ENCODE measurements at places on chromosomes 13 and 19.

DNA sequence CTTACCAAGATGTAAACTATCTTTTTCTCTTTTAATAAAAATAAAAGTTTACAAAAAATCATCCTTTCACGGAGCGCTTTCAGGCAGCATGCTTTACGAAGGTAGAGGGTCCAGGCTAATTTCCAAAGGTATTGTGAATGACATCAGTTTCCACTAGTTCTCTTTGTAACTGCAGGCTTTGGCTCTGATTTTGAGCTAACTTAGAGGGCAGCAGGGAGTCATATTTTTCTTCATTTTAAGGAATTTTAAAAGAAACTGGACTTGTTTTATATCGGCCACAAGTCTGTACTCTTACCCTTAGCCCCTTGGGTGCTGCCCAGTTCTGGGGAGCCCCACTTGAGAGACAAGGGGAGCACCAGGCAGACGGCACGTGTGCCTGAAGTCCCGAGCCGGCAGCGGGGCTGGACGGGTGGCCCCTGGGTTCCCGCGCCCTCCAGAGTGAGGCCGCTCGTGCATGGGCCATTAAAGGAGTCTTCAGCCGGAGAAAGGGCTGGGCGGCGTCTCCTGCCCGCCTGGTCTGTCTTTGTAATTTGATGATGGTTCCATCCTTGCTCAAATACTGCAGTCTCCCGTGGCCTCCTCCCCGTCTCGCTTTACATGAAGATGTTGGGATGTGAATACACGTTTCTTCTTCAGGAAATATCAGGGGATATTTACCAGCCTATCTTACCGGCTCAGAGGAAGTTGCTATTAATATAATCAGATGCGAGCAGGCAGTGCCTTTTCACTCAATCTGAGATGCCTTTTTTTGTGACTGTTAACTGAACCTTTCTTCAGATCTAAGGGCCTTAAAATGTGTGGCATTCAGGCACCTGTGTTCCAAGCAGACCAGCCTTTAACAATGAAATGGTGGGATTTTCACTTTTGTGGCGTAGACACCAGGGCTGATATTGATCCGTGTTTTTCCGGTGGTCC lies 67.4 kb downstream of the GGACT start:
- no peak for DNase-seq

GRCh38 chr13:70955887-70956286 lies 847.6 kb upstream of the KLHL1 start:
- no peak for DNase-seq

- no peak for DNase-seq
These were observed 25.4 kb downstream of the MPHOSPH8 start for GRCh38 chr13:19658831-19659230.

GRCh38 chr13:48806522-48806921 lies 152.8 kb downstream of the CYSLTR2 start:
- no peak for DNase-seq

DNA sequence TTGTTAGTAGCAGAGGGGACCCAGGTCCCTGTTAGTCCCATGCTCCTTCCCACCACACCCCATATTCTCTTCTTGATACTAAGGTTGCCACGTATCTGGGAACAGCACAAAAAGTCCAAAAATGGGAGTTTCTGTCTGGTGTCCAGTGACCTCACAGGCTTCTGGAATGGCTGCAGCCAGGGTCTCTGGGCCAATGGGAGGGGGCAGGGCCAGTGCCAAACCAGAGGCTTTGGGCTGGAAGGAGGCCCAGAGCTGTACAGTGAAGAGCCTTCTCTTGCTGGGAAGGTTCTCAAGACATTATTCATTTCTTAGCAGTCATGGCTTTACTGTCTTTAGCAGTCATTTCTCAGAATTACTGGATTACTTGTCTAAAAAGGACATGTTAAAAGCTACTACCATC lies 119.2 kb downstream of the FRY start:
- no peak for DNase-seq

DNA sequence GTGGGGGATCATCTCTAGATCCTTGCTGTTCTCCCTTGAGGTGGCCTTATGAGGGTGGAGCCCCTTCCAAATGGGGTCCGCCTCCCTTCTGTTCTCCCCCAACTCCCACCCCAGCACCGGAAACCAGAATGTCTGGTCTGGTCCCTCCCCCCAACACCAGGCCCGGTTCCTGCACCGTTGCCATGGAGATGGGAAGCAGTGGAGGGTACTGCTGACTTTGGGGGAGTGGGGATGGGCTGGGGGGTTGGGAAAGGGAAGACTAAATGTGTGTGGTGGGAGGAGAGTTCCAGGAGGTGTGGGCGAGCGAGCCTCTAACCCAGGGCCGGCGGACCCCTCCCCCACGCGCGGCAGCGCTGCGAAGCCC lies 1.7 kb downstream of the SHANK1 start:
- DNase-seq = no peak

GRCh38 chr19:45456500-45456815 lies 11.3 kb upstream of the FOSB start:
- DNase-seq = no peak

DNA sequence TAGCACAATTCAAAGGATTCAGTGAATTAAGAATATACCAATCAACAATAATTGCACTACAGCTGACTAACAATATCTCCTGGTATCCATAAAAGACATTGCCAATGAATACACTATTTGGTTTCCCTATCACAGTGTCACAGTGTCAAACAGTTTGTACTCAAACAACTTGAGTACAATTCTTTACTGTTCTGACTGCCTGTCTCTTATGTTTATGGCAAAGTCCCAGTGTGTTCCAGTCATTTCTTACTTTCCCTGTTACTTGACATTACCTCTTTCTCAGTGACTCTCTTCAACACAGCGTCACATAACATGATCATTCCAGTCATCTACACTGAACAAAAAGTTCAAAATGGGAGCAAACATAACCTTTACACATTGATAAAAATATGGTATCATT lies 21.2 kb upstream of the RNASEH2B start:
- no peak for DNase-seq

- no peak for DNase-seq
These were observed 12.4 kb upstream of the TPP2 start for GRCh38 chr13:102584434-102584833.

GRCh38 chr13:43433691-43434141 lies 353.1 kb downstream of the ENOX1 start:
- no peak for DNase-seq

- DNase-seq = no peak
These were observed 49.4 kb downstream of the KLF2 start for GRCh38 chr19:16373989-16374388.

DNA sequence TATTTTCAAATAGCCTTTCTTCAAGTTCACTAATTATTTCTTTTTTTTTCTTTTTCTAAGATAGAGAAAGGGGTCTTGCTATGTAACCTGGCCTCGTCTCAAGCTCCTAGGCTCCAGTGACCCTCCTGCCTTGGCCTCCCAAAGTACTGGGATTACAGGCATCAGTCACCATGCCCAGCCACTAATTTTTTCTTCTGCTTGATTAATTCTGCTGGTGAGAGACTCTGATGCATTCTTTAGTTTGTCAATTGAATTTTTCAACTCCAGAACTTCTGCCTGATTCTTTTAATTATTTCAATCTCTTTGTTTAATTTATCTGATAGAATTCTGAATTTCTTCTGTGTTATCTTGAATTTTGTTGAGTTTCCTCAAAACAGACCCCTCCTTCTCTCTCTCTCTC lies 11.4 kb downstream of the BLOC1S3 start:
- no peak for DNase-seq

DNA sequence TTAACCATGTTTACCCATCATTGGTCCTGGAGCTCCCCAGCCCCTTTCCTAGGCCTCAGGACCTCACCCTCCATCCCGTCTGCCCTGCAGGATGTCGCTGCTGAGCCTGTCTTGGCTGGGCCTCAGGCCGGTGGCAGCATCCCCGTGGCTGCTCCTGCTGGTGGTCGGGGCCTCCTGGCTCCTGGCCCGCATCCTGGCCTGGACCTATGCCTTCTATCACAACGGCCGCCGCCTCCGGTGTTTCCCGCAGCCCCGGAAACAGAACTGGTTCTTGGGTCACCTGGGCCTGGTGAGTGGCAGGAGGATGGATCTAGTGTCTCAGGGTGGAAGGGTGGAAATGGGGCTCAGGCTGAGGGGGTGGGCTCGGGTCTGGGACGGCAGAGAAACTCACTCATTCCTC lies 508 bp downstream of the CYP4F8 start:
- no peak for DNase-seq

DNA sequence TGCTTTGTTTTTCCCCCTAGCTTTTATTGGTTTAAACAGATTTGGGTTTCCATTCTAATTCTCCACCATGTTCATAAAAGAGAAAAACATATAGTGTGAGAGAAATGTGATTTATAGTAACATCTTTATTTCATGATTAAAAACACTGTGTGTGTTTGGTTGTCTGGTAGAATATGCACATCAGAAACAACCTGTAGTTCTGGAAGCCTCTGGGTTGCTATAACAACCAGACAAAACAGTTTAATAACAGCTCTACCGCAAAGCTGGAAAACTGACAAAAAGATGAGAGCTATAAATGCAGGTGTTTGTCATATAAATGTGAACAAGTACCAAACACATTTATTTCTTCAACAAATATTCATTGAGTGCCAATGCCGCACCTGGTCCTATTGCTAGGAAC lies 9.8 kb downstream of the KBTBD6 start:
- DNase-seq = no peak

DNA sequence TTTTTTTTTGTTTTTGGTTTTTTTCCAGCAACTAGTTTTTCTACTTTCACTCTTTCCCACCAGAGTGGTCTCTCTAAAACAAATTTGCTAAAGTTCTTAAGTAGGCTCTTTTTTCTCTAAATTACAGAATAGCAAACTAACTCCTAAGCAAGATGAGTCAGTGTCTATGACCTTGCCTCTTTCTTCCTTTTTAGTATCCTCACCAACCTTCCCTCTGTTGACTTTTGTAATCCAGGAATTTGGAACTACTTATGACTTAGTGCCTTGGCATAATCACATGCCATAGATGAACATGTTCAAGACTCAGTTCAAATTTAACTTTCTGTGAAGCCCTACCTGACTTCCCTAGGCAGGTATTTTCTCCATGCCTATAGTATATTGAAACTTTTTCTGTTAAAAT lies 32.3 kb upstream of the AKAP11 start:
- DNase-seq = no peak

DNA sequence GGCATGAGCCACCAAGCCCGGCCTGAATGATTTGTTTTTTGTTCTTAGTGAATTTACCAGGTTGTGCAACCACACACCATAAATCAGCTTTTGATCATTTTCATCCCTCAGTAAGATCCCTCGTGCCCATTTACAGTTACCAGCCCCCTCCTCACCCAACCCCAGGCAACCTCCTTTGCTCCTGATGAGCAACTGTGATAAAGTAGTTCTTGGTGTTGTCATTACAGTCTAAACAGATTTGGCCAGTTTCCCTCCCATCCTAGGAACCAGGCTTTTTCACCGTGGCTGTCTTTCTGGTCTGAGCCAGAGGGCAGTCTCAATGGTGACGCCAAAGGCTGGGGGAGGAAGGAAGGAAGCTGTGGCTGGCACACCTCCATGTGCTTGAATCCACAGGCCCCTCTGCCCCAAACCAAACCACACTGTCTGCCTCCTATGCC lies 61.2 kb upstream of the WDFY2 start:
- no peak for DNase-seq

GRCh38 chr13:28475916-28476725 lies 18.8 kb downstream of the FLT1 start:
- DNase-seq = no peak
